ENCODE measurements at places on chromosomes 1 and 21.

DNA sequence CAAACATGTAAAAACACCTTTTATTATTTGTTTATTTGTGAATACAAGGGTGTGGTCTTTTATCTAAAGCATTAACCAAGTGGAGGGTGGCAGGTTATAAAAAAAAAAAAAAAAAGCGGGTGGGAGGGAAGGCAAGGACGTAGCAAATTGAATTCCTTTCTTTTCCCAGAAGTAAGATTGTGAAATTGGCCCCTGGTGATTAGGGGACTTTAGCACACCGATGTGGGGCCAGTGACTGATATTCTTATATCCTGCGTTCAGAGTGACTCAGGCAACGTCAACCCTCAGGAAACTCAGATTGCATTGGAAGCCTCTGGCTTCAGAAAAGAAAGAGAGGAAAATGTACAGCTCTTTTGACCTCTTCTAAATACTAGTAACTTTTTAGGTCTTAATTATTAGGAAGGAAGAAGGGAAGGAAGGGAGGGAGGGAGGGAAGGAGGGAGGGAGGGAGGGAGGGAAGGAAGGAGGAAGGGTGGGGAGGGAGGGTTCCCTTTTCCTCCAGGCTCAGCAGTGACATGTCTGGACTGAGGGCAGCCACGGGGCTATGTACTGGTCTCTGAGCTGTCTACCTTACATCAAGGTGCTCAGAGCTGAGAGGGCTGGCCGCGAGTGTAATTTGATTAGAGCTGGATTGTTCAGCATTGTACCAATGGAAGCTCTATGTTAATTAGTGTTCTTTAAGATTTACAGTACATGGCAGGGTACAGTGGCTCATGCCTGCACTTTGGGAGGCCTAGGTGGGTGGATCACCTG is 30.2 kb downstream of the EVA1C start:
- no peak for DNase-seq

- no peak for DNase-seq
Measured at GRCh38 chr1:4309676-4310320, 344.6 kb upstream of the AJAP1 start.

DNA sequence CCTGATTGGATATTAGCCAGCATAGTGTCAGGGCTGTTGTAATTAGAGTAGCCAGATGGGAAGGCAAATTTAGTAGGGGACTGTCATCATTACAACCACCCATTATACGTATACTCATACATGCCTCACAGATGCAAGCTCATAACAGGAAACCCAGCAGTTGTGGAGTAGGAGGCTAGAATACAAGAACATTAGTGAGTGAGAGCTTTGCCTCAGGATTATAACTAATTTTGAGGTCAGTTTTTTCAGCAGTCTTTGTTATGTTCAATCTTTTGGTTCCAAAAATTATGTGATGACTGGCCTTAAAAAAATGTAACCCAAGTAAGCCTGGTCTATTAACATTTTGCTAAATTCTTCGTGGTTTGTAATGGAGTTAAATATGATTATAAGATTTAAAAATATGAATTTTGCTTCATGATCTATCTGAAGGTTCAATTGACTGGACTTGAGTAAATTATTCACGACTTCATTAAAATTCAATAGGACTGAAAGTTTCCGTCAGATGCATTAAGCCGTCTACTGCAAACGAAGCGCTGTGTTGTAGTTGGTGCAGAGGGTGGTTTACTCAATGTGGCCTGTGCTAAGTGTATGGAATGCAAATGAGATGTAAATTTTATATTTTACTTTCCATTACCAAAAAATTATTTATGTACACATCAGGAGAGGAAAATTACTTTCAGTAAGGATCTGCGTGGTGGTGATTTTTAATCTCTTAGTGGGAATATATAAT is 48.8 kb downstream of the KCNK1 start:
- no peak for DNase-seq

DNA sequence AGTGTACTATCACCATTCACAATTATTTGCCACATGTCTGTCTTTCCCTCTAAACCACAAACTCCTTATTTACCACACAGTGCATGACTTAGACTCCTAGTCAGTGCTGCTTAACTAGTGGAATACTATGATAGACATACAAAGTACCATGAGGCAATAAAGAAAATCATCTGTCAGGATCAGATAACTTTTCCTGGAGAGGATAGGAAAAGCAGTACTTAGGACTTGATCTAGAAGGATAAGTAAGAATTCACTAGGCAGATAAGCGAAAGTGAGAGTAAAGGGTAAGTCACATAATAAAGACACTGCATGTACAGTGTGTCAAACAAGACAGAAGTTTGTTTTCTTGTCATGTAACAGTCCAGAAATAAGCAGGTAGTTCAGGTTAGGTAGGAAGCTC is 21.2 kb upstream of the TSPAN1 start:
- no peak for DNase-seq

DNA sequence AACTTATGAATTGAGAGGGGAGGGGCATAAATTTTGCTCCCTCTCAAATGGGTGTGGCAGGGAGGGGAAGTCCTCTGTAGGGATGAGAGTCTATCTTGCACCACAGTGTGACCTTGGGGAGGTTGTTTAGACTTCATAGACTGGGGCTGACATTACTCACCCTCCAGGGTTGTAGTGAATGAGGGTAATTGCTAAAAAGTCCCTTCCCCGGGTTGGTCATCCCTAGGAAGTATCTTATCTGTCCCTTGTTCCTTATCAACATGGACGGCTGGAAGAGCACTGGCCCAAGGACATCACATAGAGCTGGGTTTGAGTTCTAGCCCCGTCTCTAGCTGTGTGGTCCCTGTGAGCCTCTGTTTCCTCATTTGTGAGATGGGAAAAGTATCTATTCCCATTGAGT is 52.4 kb upstream of the SLC2A1 start:
- DNase-seq = no peak

GRCh38 chr1:224498574-224499170 is 64.1 kb upstream of the WDR26 start:
- no peak for DNase-seq

- DNase-seq = no peak
Measured at GRCh38 chr1:166197597-166197996, 30.8 kb upstream of the FAM78B start.

- no peak for DNase-seq
Measured at GRCh38 chr1:91784191-91784590, 101.8 kb downstream of the TGFBR3 start.

GRCh38 chr21:42989816-42990650 is 15.7 kb downstream of the PKNOX1 start:
- no peak for DNase-seq

GRCh38 chr1:15430787-15431570 is 7.3 kb upstream of the CTRC start:
- DNase-seq = peak; percentile 86

DNA sequence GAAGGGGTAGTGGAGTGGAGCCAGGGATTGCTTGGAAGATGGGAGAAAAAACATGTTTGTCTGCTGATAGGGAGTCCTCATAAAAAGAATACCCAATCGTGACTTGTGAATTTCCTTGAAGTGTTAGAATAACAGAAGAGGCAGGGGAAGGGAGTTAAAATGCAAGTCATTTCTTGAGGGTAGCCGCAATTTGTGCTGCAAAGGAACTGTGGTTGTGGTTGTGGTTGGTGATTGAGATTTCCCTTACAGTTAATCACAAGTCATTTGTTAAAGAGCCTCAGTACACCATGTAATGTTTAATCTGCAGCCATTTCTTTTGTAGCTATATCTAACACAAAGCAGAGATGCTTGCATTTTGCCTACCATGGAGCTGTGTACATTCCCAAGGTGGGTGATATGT is 38.5 kb upstream of the EGLN1 start:
- DNase-seq = no peak

DNA sequence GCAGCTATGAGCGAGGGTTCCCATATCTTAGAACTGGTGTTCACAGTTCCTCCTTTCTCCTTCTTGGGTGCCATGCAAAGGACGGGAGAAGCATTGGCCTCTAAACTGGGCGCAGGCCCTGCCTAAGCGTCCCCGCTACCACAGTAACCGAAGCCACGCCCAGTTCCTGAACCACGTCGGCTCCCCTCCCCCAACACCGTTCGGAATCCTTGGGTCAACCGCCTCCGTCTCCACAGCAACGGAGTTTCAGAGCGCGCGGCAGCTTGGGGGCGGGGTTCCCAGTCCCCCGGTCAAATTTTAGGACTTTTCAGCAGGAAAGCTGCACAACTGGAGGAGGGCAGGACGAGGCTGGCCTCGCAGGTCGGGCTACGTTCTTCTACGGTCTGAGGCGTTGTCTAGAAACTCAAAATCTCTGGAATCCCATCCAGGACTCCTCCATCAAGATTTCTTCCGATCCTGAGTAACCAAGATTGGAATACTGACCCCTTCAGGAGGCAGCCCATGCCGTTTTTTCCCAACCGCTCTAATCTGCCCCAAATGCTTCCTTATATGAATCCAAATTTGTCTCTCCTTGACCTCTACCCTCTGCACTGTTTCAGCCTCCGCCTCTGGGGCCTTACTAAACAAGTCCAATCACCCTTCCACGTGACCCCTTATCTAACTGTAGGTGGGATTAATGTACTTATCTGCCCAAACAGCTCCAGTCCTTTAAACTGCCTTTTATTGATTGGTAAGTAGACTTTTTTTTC is at the start of gene SPAG17:
Gene SPAG17, minus strand, starts transcription at position 145 of the 749 bp plus-strand sequence. Its CDS starts 71 bp downstream, at position 74.
- DNase-seq = no peak

DNA sequence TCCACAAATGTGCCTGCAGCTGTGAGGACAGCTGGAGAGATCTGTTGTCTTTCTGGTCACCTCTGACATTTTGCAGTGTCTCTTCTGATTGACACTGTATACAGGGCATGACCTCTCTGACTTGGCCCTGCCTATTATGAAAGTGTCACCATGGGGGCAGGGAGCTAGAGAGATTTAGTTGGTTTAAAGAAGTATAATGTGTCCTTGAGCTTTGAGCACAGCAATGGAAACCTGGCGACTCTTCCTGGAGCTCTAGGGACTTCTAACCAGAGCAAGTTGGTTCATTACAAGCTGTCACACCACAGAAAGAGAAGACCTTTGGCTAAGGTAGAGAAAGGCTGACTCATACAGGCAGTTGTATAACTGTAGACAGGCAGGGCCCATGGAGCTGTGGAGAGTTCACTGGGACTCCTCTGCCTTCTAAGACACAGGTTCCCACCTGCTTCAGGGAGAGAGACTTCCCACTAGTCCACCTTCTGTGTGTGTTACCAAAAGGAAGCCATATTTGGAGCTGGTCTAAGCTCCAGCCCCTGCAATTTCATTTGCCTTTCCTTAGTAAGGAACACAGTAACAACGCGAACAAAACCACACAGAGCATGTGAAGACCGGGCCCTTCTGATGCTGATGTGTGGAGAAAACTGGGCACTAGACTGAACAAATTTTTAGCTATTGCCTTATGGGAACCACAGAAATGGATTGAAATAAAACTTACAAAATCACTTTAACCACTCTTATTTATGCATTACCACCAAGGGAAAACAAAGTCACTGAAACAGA is 90.5 kb upstream of the ADAR start:
- DNase-seq = no peak
